PC-3 (cell line): ENCODE measurements at places on chromosomes 4 and X. TPM values are rescaled to one million over a fixed set of nuclear protein-coding genes. Genes with fewer than 3 reads are reported as not detected.

Gene SGMS2
- 58.7 and 64.5 TPM in 2 replicates for total RNA-seq

Gene BMPR1B
- 5.0 and 7.1 TPM in 2 replicates for total RNA-seq

Gene SLC9B2
- total RNA-seq: 5.5 and 13.6 TPM in 2 replicates

Gene PHOX2B
- total RNA-seq: not detected in 2 replicates

Gene BMP2K
- total RNA-seq: 16.2 and 24.5 TPM in 2 replicates

Gene SLITRK2
- total RNA-seq: 0.07 TPM in 1 of 2 replicates, not detected in the other

GRCh38 chr4:87068583-87069021 lies 133.8 kb downstream of the AFF1 start:
- H3K4me3 ChIP-seq: no peak overlapping the region
- no peak for DNase-seq
- H3K27me3 ChIP-seq: no peaks in the 10 kb centered on the region
- H3K27ac ChIP-seq: no peak overlapping the region

- peaks cover 23% of the 10 kb centered on the region for H3K4me1 ChIP-seq
- H3K27me3 ChIP-seq: no peaks in the 10 kb centered on the region
- peak overlapping the region; percentile 76 for H3K27ac ChIP-seq
- peaks cover 7% of the 10 kb centered on the region; the same call in 1 of the 2 replicates for H3K36me3 ChIP-seq
- DNase-seq: peak; percentile 90
Measured at GRCh38 chr4:107689912-107690587, 30.0 kb downstream of the PAPSS1 start.

- DNase-seq: peak; percentile 34
- no peak overlapping the region for H3K27ac ChIP-seq
- H3K27me3 ChIP-seq: no peaks in the 10 kb centered on the region
- H3K4me1 ChIP-seq: peaks cover 5% of the 10 kb centered on the region
- no peak overlapping the region for H3K4me3 ChIP-seq
- H3K36me3 ChIP-seq: no peaks in the 10 kb centered on the region
Measured at GRCh38 chr4:25702848-25703247, 47.2 kb downstream of the SLC34A2 start.

DNA sequence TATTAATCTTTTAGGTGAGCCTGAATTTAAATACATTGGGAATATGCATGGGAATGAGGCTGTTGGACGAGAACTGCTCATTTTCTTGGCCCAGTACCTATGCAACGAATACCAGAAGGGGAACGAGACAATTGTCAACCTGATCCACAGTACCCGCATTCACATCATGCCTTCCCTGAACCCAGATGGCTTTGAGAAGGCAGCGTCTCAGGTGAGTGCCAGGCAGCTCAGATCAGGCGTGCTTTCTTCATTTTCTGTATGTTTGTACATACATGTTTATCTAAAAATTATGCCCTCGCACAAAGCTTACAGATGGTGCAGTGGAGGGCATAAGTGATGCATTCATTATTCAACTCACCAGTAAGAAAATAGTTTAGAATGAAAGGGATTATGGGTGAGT lies 85.6 kb downstream of the CPE start:
- no peaks in the 10 kb centered on the region for H3K27me3 ChIP-seq
- no peak for DNase-seq
- no peak overlapping the region for H3K27ac ChIP-seq
- no peak overlapping the region for H3K4me3 ChIP-seq
- no peaks in the 10 kb centered on the region for H3K4me1 ChIP-seq

DNA sequence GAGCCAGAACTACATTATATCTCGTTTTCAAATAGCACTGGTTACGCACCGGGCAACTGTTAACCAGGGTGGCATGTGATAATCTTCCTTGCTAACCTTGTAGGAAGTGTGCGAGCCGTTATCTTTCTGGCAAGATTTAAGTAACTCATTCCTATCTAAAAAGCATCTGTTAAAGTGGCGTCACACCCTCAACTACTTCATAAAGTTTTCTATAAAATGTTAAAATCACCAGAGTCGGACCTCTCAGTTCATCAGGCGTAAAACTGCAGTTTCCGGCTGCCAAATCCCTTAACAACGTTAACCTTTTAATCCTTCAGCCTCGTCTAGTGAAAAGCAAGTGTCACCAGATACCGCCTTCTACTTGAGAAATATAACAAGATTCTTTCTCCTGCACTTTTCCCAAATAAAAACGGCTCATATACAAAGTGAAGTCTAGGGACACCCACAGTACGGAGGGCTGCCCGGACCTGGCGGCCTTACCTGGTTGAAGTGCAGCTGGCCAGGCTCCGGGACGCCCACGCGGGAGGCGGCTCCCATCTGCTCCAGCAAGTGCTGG lies 1.2 kb downstream of the SLC39A8 start:
- no peaks in the 10 kb centered on the region for H3K27me3 ChIP-seq
- no peaks in the 10 kb centered on the region for H3K36me3 ChIP-seq
- peak; percentile 47 for DNase-seq

DNA sequence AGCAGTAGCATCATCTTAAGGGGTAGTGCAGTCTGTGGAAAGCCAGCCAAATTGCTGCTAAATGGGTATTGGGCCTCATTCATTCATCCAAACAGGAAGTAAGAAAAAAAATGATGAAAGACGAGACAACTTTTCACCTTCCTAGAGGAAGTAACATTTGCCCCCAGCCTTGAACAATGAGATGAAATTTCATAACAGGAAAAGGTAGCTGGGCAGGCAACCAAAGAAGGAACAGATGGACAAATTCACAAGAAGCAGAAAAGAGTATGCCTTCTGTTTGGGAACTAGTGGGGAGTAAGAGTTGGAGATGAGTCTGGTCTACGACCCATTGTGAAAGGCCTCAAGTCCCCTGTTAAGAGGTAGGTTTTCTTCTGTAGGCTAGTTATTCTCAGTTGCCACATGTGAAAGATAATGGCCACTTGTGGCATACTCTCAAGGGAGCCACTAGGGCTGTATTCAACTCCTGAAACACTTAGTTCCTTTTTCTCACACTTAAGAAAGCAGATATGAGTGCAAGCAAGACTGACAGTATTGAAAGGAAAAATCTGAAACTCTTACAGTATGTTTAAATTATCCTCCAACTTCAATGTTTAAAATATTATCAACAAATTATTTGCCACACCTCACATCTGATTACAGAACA lies 190.4 kb downstream of the AR start:
- H3K27ac ChIP-seq: no peak overlapping the region
- H3K27me3 ChIP-seq: no peaks in the 10 kb centered on the region
- H3K4me1 ChIP-seq: no peaks in the 10 kb centered on the region
- DNase-seq: no peak

DNA sequence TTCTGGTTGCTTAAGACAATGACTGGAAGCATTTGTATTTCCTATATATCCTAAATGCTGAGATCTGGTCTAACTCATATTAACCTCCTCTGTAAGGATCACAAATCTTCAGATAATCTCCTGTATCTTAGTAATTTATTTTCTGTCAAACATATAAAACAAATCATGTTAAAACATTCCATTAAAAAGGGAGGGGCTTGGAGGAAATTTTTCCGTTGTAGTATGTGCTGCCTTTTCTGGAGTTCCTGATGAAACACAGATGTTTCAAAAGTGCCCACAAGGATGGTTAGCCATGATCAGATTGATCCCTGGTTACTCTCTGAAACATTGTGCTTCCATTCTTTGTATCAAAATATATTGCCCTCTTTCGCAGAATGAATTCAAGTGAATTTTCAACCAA lies 182.1 kb downstream of the TENM3 start:
- H3K4me3 ChIP-seq: no peak overlapping the region
- H3K27ac ChIP-seq: no peak overlapping the region
- H3K27me3 ChIP-seq: no peaks in the 10 kb centered on the region
- H3K36me3 ChIP-seq: no peaks in the 10 kb centered on the region

DNA sequence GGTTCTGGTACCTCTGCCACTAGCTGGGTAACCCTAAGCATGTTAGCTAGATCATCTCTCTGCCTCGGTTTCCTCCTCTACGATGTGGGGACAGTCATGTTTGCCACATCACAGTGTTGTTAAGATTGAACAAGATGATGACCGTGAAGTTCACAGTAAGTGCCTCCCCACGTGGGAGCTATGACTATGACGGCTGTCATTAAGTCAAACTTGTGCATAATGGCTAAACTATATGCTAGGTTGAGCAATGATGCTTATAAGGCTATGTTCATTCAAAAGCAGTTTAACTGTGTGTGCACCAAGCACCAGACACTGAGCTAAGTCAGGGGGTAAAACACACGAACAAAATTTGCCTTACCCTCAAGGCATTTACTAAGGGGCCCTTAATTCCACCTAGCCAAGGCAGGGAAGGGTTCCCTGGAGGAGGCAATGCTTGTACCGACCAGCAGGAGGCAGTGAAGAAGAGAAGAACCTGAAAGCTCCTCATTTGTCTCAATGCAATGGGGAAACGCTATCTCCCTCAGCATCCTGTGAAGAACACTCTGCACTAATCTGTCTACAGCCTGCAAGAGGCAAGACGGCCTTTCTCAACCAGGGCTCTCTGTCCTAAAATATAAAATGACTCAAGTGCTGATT lies 52.9 kb downstream of the MAP7D2 start:
- no peak overlapping the region for H3K27ac ChIP-seq
- H3K4me1 ChIP-seq: peaks cover 32% of the 10 kb centered on the region
- no peaks in the 10 kb centered on the region for H3K36me3 ChIP-seq
- no peaks in the 10 kb centered on the region for H3K27me3 ChIP-seq
- no peak for DNase-seq
- no peak overlapping the region for H3K4me3 ChIP-seq
